ENCODE measurements at places on chromosomes 6 and 20. TPM values are rescaled to one million over a fixed set of nuclear protein-coding genes. Genes with fewer than 3 reads are reported as not detected.

Gene ADTRP
- 71.6 TPM for total RNA-seq

Gene CPXM1
- 4.4 TPM for total RNA-seq

Gene DSP
- 0.48 TPM for total RNA-seq

Gene SAMD3
- total RNA-seq = 3.8 TPM

Data from activated T-cell treated with anti-CD3 and anti-CD28 coated beads, Interleukin-2, amount 50 U/mL, for 72 hours (primary cell).